SK-N-SH treated with all-trans-retinoic acid at 6 μM for 48 hours (cell line): ENCODE measurements at places on chromosomes 2 and 18.

DNA sequence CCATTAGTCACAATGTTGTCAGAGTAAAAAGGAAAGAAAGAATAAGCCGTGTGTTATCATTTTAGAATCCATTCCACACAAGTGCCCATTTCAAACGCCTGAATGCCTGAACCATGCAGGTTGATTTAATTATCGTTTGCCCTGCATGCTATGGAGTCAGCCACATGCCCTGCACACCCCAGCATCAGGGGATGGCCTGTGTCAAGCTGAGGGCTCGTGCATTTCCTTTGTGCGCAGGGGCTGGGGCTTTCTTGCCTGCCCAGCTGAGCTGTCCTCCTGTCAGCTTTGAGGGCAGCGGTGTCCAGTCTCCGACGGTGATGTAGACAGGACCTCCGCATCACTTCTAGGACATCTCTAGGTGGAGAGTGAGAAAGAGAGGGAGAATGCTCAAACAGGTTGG is 200.4 kb downstream of the TSN start:
- ATAC-seq: no peak

- peak; percentile 23 for ATAC-seq
Observed at GRCh38 chr2:172231508-172231907, 128.8 kb upstream of the DLX2 start.

GRCh38 chr2:58601017-58601416 is 359.9 kb upstream of the FANCL start:
- ATAC-seq: no peak

DNA sequence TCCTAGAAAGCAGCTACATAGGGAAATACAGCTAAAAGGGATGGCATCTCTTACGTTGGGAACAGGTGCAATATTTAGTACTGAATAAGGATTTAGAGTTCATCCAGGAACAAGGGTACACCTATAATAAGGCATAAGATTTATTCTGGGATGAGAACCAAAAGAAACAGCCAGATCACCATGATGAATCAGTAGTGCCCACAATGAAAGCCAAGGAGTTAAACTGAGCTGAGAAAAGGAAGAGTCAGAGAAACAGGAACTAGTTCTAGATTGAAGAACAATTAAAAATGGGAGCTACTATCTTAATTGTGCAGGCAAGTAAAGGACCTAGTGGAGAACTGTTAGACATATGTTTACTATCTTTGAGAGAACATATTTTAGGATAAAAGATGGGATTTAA is 692.3 kb downstream of the LRP1B start:
- ATAC-seq: no peak

DNA sequence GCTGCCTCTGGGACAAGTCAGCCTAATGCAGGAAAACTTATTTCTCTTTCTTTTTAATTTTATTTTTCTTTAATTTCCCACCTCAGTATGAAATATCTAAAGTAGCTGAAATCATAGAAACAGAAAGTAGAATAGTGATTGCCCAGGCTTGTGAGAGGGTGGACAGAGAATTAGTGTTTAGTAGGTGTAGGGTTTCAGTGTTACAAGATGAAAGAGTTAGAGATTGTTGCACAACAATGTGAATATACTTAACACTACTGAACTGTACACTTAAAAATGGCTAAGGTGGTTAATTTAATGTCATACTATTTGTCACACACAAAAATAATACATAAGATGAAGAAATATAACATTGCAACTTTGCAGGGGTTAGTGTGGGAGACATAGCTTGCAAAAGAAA is 80.8 kb downstream of the NAT8 start:
- no peak for ATAC-seq

GRCh38 chr2:232526372-232526941 is 497 bp downstream of the CHRND start:
- ATAC-seq: no peak

DNA sequence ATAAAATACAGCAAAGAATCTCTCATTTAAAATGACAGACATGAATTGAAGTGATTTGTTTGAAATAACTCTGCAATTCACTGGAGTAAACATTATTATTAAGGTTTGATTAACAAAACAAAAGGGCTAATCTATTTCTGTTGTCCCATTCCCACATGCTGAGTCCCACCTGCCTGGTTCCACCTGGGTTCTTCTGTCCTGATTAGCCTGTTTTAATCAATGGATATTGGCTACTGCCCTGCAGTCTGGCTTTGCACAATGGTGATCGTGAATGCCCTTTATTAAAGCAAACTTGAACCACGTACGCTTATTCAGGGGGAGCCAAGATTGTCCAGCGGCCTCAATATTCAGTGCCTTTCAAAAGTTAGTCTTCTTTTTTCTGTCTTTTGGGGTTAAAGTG is 72.8 kb upstream of the CDH19 start:
- ATAC-seq: no peak

- ATAC-seq: no peak
Observed at GRCh38 chr2:71546275-71546638, 92.9 kb downstream of the DYSF start.

GRCh38 chr2:78202986-78203670 is 681.0 kb upstream of the LRRTM4 start:
- ATAC-seq: no peak
